ENCODE measurements at places on chromosomes 7 and 10. TPM values are rescaled to one million over a fixed set of nuclear protein-coding genes. Genes with fewer than 3 reads are reported as not detected.

GRCh38 chr10:114526504-114527238 lies 122.4 kb upstream of the AFAP1L2 start:
- peak; percentile 83 for DNase-seq
- H3K4me3 ChIP-seq, result peak overlapping the region; percentile 71
- peaks cover 56% of the 10 kb centered on the region for H3K4me1 ChIP-seq
- no peaks in the 10 kb centered on the region for H3K36me3 ChIP-seq

DNA sequence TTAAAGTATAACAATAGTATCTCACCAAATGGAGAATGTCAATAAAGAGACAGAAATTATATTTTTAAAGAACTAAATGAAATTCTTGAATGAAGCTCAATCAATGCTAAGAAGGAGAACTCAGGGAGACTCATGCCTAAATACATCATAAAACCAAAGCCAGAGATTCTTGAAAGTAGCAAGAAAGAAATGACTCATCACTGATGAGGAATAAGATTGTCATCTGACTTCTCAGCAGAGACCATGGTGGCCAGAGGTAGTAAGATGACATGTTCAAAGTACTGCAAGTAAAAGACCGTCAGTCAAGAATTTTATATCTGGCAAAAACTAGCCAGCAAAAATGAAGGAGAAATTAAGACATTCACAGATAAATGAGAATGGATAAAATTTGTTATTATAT lies 399.0 kb downstream of the GRID1 start:
- no peak overlapping the region for H3K27ac ChIP-seq
- no peaks in the 10 kb centered on the region for H3K4me1 ChIP-seq
- no peaks in the 10 kb centered on the region for H3K36me3 ChIP-seq
- H3K27me3 ChIP-seq, result no peaks in the 10 kb centered on the region
- no peak for DNase-seq

GRCh38 chr7:24652251-24652939 lies 79.1 kb downstream of the PALS2 start:
- H3K4me1 ChIP-seq, result no peaks in the 10 kb centered on the region
- no peaks in the 10 kb centered on the region for H3K36me3 ChIP-seq
- H3K27ac ChIP-seq, result no peak overlapping the region
- H3K27me3 ChIP-seq, result no peaks in the 10 kb centered on the region
- no peak for DNase-seq

GRCh38 chr7:16963044-16963443 lies 81.3 kb upstream of the AGR3 start:
- DNase-seq, result no peak
- H3K36me3 ChIP-seq, result no peaks in the 10 kb centered on the region
- no peaks in the 10 kb centered on the region for H3K4me1 ChIP-seq
- H3K27me3 ChIP-seq, result no peaks in the 10 kb centered on the region
- H3K4me3 ChIP-seq, result no peak overlapping the region
- H3K27ac ChIP-seq, result no peak overlapping the region

DNA sequence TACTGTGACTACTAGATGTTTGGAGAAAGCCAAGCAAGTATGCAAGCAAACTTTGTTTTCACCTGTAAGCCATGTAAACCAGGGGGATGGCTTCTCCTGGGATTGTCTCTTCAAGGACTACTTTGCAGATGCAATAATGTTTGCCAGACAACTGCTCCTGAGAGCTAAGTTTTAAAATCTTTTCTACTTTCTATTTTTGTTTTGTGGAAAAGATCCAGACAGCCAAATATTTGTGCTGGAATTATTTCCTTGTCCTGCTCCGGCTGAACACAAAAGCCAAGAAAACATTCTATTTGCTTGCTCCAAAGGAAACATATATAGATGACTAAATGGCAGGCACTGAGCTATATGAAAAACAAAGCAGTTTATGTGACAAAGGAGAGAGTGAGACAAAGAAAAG lies 51.6 kb downstream of the TFPI2 start:
- H3K4me1 ChIP-seq, result no peaks in the 10 kb centered on the region
- H3K36me3 ChIP-seq, result no peaks in the 10 kb centered on the region
- H3K4me3 ChIP-seq, result no peak overlapping the region
- no peak for DNase-seq
- H3K27me3 ChIP-seq, result no peaks in the 10 kb centered on the region

C7orf33 gene
- not detected for total RNA-seq

- H3K4me3 ChIP-seq, result no peak overlapping the region
- DNase-seq, result no peak
- no peak overlapping the region for H3K27ac ChIP-seq
- no peaks in the 10 kb centered on the region for H3K27me3 ChIP-seq
- no peaks in the 10 kb centered on the region for H3K36me3 ChIP-seq
Observed at GRCh38 chr10:46075869-46076268, 29.8 kb upstream of the MSMB start.

- peaks cover 12% of the 10 kb centered on the region for H3K4me1 ChIP-seq
- DNase-seq, result no peak
- no peaks in the 10 kb centered on the region for H3K27me3 ChIP-seq
- no peaks in the 10 kb centered on the region for H3K36me3 ChIP-seq
- no peak overlapping the region for H3K4me3 ChIP-seq
Observed at GRCh38 chr10:8424555-8425211, 370.2 kb downstream of the GATA3 start.

DNA sequence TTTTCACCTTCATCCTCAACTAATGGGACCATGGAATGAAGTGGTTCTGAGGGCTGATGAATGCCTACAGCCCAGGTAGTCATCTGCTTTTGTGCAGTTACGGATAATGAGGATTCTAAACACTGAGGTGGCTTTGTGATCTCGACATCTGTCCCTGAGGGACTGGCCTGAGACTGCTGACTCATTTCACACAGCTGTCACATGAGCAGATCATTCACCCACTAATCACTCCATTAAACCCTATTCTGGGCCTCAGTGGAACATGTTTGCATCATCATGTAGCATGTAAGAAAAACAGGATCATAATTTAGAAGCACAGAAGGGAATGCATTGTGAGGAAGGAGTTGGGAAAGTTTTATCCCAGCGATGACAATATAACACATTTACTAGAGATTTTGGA lies 79.4 kb upstream of the FEZF1 start:
- DNase-seq, result no peak
- H3K27ac ChIP-seq, result no peak overlapping the region
- no peaks in the 10 kb centered on the region for H3K36me3 ChIP-seq
- no peaks in the 10 kb centered on the region for H3K27me3 ChIP-seq

DNA sequence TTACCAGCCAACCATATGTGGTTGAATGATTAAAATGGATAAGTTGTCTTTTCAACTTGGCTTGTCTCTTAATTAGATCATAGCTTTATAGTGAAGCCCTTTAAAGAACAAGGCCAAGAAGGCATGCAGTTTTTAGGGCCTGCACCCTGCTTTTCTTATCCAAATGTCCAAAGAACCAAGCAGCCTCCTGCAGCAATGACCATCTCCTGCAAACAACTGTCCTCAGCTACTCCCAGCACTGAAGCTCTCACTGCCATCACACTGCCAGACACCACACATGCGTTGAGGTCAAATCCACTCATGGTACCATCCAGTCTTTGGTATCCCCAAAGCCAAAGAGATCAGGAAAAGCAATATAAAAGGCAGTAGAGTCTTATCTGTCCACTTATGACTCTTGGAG lies 210.3 kb downstream of the ACTR3B start:
- no peaks in the 10 kb centered on the region for H3K4me1 ChIP-seq
- no peak for DNase-seq
- no peak overlapping the region for H3K27ac ChIP-seq
- H3K36me3 ChIP-seq, result no peaks in the 10 kb centered on the region

DNA sequence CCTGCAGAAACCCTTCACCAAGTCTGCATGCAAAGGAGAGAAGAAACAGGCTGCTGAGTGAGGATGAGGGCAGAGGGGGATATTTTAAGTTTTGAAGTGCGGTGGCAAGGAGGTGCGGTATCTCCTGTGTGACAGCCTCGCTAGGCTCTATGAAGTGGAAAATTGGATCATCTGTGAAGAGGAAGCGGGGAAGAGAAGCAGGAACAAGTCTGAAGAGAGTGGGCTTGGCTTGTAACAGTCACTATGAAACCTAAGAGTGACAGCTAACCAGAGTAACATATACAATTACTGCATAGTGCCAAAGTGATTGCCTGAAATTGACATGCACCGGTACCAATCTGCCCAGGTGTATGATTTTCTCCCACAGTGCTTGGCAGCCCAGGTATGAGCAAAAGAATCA lies 287.5 kb upstream of the KLF14 start:
- H3K27ac ChIP-seq, result no peak overlapping the region
- no peaks in the 10 kb centered on the region for H3K27me3 ChIP-seq
- DNase-seq, result no peak

DNA sequence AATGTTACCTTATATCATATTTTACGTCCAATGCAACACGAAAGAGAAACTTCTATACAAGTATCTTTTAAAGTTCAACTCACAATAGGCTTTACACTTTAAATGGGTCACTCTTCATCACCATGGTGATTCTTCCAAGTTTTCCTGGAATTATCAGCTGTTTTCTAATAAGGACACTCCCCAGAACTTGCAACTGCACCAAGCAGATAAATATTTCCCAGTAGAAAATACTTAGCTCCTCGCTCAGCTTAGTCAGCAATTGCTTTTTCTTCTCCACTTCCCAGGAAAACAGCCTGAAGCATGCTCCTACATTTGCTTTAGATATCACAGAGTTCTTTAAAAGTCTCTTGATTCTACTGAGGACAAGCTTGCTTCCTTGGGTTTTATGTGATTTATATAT lies 25.7 kb upstream of the ADD3 start:
- H3K36me3 ChIP-seq, result no peaks in the 10 kb centered on the region
- peak overlapping the region; percentile 53 for H3K27ac ChIP-seq
- H3K27me3 ChIP-seq, result no peaks in the 10 kb centered on the region
- H3K4me3 ChIP-seq, result no peak overlapping the region

PNLIP gene
- not detected for total RNA-seq
